ENCODE measurements at places on chromosomes 5 and 9.

DNA sequence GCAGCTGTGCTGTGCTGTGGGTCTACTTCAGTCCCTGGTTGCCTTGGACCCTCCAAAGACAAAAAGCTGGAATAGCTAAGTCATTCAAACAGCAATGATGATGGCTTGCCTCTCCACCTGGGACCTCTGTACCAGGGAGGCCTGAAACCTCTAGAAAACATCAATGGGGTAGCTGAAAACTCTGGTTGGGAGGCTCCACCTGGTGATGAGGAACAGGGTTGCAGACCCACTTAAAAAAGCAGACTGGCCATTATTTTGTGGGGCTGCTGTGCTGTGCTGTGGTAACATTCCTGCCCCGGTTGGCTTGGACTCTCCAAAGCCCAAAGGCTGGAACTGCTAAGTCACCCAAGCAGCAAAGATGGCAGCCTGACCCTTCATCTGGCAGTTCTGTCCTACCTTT is 839.3 kb upstream of the ARRDC3 start:
- DNase-seq: peak; percentile 14

GRCh38 chr5:1747803-1748085 is 51.9 kb downstream of the MRPL36 start:
- no peak for DNase-seq

DNA sequence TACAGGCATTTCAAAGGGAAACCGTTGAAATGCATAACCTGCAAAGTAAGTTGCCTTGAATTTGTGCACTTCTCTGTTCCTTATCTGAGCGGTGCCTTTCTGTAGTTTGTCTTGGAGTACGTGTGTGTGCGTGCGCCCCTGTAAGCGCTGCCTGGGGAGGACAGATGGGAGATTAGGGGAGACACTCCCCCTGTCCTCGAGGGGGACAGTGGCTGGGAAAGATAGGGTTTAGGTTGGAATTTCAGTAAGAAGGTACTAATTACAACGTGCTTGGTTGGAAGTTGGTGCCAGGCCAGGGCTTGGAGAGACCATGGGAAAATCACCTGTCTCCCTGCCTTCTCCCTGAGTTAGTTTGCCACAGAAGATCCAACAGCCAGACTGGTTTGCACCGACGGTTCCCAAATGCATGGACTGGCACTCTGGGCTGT is 73.2 kb downstream of the PIK3R1 start:
- DNase-seq: no peak

GRCh38 chr9:37983381-37984067 is 79.6 kb upstream of the SLC25A51 start:
- no peak for DNase-seq

GRCh38 chr9:127761491-127761956 is 16.9 kb downstream of the SH2D3C start:
- DNase-seq: no peak

DNA sequence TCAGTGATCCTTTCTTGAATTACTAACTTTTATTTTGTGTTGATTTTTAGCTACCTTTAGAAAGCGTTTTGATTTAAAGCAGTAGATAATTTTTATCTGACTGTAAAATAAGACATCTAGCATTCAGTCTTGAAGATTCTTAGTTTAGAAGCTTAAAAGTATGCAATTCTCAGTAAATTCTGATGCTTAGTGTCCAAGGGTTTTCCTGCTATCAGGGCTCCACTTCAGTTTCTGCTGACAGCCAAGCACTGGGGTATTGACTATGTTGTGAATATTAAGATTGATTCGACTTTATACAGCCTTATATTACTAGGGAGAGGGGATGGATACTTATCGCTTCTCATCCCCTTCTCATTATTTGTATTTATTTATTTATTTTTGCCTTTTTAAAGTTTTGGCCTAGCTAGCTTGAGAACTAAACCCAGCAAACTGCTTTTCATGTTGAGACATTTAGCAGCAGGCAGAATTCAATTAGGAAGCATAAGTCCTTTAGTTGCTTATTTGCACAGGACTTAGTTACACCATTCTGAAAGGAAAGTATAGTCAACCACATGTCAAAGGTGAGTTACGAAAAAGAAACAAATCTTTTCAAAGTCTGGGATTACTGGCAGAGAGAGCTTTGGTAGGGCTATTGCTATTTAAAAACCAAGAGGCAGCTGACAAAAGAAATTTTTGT is 2.9 kb downstream of the PBX3 start:
- no peak for DNase-seq
